Tibial artery (tissue), 4 donors: ENCODE measurements at places on chromosomes 16 and 17.

- no peak for DNase-seq
Measured at GRCh38 chr16:668519-669171, 713 bp downstream of the RHOT2 start.

GRCh38 chr17:42424991-42425610 is 2.0 kb upstream of the CAVIN1 start:
- peak; percentile 51 for DNase-seq

DNA sequence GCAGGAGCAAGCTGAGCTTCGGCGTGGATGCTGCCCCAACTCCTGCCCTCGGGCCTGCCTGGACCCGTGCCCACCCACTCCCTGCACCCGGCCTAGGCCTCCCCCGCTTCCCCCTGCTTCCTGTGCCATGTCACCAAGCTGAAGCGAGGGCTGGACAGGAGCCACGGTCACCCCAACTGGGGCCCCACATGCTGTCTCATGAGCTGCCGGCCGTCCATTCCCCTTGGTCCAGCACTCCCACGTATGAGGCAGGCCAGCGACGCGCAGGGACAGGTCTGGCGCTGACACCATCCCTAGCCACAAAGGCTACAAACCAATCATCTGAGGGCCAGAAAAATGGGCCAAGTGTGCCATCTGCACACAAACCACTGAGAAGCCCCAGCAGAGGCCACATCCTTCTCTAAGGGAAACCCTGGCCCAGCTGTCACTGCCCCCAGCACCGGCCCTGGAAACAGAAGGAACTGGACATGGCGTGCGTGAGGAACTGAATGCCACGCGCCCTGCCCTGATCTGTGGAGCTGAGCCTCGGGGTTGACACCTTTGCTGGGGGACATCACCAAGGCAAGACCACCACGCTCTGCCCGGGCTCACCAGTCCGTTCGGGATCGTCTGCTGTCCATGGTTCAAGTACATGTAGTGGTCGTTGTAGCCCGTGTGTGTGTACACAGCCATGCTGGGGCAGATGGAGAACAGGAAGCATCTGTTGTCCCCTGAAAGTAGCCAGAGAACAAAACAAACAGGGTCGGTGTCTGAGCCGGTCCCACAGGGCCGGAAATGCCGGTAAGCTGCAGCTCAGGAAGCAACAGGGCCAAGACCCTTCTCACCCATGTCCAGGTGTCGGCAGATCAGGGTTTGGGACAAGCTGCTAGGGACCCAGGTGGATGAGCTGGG is 22.2 kb downstream of the MEAK7 start:
- no peak for DNase-seq

- no peak for DNase-seq
Measured at GRCh38 chr16:58449768-58450167, 50.2 kb upstream of the NDRG4 start.

GRCh38 chr16:609984-610383 is 20.1 kb downstream of the RAB40C start:
- no peak for DNase-seq

DNA sequence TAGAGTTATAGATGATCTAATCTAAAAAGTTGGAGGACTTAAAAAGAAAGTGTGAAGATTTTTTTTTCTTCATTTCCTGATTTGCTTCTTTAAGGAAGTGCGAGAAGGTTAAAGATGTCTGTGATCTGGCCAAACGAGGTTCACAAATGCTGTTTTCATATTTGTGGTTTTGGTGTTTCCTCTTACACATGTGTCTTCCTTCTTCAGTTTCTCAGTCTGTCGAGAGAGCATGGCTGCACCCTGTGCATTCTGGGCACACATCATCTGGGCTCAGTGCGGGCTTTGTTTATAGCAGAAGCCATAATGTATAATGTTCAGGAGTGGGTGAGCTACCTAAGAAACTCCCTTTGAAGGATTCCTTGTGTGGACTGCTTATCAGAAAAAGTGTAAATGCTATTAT is 260.4 kb upstream of the TBX2 start:
- DNase-seq, result no peak

DNA sequence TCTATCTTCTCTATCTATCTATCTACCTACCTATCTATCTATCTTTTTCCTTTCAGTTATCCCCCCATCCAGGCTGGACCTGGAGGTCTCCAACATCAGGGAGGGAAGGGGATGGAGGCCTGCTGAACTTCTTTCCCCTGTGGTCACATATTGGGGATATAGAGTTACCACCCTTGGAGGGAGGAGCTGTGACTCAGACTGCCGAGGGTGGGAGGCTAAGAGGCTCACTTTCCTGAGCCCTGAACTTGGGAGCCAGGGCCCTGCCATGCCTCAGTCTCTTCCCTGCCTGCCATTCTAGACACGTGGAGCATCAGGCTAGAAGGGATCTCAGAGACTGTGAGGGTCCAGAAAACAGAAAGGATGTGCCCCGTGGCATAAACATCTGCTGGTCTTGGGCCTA is 8.4 kb downstream of the LRRC3C start:
- no peak for DNase-seq

DNA sequence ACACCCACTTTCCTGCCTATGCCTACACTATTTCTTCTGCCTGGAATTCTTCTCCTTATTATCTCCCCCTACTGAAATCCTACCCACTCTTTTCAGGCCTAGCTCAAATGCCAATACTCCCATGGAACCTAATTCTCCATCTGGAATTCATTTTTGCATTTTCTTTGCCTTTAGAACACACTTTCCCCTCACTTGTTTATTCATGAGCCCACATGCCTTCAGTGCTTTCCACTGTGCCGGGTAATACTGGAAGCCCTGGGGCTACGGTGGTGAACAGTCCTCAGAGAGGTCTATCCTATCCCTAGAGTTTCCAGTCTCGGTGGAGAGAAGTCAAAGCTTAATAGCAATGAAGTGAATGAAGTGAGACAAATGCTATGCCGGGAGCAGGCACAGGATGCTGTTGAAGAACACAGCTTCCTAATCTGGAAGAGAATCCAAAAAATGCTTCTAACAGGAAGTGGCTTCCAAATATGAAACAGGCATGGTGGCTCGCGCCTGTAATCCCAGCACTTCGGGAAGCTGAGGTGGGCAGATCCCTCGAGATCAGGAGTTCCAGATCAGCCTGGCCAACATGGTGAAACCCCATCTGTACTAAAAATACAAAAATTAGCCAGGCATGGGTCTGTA is 322.4 kb downstream of the GRIN2A start:
- DNase-seq, result no peak

- DNase-seq, result no peak
Measured at GRCh38 chr16:23339787-23340186, 37.7 kb downstream of the SCNN1B start.

GRCh38 chr17:43079641-43080302 is 45.4 kb downstream of the BRCA1 start:
- DNase-seq, result no peak

DNA sequence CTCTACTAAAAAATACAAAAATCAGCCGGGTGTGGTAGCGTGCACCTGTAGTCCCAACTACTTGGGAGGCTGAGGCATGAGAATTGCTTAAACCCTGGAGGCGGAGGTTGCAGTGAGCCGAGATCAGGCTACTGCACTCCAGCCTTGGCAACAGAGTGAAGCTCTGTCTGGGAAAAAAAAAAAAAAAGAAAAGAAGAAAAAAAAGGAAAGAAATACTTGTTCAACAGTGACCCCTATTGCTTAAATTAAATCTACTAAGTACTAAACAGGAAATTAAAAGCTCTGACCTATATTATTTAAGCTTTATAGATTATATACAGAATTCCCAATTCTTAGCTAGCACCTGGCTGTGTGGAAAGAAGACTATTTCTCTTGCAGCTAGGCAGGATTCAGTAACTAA is 48.9 kb downstream of the FBXL20 start:
- no peak for DNase-seq

DNA sequence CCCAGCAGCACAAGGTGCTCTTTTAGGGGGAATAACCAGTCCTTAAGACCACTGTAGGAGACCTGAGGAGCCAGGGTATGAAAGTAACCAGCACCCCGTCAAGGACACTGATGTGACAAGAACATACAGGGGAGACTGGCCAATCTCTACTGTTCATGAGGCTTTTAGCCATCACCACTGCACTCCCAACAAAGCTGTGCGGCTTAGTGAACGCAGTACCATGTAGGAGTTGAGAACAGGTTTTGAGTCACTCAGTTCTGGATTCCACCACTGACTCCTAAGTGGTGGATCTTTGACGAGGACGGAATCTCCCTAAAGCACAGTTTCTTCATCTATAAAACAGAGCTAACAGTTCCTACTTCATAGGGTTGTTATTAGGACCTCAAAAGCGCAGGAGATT is 26.8 kb downstream of the COG4 start:
- DNase-seq, result no peak

DNA sequence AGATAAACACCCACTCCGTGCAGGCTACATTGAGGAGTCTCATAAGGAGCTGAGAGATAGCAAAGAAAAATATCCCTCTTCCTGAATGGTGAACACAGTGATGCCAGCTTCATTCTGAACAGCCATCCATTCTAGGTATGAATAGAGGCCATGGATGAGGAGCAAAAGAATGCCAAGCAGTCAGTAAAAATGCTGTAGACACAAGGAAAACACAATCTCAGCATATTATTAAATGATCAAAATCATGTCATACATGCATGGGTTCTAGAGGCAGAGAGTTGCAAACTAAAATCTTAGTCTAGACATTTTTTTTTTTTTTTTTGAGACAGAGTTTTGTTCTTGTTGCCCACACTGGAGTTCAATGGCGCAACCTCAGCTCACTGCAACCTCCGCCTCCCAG is 313.0 kb downstream of the SOX9 start:
- no peak for DNase-seq

DNA sequence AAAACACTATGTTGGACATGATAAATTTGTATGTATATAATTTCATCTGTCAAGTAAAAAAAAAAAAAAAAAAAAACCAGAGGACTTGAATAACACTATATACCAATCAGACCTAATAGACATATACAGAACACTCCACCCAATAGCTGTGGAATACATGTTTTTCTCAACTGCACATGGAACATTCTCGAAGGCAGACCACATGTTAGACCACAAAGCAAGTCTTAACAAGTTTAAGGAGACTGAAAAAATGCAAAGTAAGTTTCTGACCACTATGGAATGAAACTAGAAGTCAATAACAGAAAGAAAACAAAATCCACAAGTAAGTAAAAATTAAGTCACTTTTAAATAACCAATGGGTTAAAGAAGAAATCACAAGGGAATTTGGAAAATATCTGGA is 8.4 kb upstream of the CNTNAP4 start:
- no peak for DNase-seq

GRCh38 chr16:29029168-29029994 is 44.5 kb downstream of the LAT start:
- no peak for DNase-seq

- DNase-seq, result no peak
Measured at GRCh38 chr17:35089586-35090296, 26.2 kb upstream of the RFFL start.

DNA sequence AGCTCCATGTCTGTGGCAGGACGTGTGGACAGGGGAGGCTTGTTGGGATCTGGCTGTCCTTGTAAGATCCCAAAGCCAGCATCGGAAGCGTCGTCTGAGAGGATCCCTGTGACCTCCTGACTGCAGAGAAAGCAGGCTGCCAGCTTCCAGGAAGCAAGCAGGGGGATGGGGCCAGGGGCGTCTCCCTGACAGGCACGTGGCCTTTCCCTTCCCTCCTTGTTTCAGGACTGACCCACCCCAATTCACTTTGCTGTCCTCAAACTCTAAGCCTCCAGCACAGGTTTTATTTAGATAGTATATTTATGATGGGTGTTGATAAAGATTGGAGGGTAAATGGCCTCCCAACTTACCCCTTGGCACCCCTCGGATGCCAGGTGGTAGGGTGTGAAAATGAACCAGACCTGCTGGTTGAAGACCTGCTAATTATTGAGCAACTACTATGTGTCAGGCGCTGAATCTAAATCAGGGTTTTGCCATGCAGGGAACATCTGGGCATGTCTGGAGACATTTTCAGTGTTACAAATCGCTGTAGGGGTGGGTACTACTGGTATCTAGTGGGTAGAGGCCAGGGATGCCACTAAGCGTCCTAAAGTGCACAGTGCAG is 24.5 kb downstream of the SOCS1 start:
- DNase-seq, result no peak

DNA sequence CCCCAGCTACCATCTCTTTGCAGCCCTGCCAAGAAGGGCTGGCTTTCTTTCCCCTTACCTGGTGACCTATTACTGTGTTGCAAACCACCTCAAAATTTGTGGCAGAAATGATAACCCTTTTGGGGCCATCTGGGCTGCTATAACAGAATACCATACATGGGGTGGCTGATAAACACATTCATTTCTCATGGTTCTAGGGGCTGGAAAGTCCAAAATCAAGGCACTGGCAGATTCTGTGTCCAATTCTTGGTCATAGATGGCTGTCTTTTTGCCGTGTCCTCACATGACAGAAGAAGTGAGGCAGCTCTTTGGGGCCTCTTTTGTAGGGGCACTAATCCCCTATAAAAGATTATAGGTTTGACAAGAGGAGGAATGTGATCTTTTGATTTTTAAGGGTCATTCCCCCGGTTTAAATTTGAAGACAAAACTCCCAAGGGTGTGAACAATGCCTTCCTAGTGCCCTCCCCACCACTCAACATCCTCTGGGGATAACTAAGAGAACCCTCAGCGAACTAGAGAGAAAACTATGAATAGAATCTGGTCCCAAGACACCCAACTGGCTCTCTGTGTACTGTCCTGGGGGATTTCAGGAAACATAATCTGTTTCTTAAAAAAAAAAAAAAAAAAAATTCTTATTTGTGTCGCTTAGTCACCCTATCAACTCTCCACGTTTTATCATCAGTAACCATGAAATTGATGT is 1.7 kb upstream of the METTL22 start:
- DNase-seq, result no peak

DNA sequence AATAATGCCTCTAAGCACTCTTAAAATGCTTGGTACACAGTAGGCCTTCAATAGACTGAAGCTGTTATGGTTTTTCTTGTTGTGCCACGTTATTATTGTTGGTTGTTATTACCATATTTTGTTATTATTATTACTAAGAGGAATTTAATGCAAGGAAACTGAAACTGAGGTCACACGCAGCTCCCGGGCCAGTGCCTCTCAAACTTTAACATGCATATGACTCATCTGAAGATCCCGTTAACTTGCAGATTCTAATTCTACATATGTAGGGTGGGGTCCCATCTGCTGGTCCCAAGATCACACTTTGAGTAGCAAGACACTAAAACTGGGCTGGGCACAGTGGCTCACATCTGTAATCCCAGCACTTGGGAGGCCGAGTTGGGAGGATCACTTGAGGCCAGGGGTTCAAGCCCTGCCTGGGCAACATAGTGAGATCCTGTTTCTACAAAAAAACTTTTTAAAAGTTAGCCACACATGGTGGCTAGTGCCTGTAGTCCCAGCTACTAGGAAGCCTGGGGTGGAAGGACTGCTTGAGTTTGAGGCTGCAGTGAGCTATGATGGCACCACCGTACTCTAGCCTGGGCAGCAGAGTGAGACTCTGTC is 888 bp downstream of the ACSM5 start:
- no peak for DNase-seq

GRCh38 chr17:45307290-45308015 is 9.4 kb downstream of the MAP3K14 start:
- DNase-seq, result no peak
